ENCODE measurements at places on chromosomes 1 and 21. TPM values are rescaled to one million over a fixed set of nuclear protein-coding genes. Genes with fewer than 3 reads are reported as not detected.

Gene NCAM2
- total RNA-seq: 2.3 TPM

Gene C1orf141
- total RNA-seq: not detected

Gene CEPT1
- 15.1 TPM for total RNA-seq

Gene AMY1C
- total RNA-seq: not detected

DNA sequence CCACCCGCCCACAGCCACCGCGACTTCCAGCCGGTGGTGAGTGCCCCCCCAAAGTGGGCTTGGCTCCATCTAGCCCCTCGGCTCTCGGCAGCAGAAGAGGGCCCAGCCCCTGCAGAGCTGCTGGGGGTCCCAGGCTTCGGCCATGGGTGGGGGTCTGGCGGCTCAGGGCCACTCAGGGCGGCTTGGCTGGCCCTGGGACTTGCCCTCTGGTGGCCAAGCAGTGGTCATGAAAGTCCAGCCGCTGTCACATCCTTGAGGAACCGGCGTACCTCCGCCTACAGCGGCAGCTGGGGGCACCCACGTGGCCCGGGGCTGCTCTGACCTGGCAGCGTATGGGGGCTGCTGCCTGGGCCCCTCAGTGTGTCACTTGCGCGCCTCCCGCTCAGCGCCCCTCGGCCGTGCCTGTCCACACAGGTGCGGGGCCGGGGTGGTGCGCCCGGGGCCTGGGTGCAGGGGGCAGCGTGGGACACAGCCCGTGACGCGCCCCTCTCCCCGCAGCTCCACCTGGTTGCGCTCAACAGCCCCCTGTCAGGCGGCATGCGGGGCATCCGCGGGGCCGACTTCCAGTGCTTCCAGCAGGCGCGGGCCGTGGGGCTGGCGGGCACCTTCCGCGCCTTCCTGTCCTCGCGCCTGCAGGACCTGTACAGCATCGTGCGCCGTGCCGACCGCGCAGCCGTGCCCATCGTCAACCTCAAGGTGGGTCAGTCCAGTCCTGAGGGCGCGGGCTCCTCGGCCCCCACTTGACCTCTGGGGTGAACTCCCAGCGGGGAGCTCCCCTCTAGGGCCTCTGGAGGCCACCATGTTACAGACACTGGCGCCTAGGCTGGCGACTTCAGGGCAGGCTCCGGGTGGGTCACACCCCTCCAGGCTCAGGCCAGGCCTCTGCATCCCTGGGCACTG is 32.4 kb downstream of the SLC19A1 start:
- DNase-seq: no peak

GRCh38 chr1:17690906-17691634 is 64.1 kb upstream of the ACTL8 start:
- DNase-seq: no peak

DNA sequence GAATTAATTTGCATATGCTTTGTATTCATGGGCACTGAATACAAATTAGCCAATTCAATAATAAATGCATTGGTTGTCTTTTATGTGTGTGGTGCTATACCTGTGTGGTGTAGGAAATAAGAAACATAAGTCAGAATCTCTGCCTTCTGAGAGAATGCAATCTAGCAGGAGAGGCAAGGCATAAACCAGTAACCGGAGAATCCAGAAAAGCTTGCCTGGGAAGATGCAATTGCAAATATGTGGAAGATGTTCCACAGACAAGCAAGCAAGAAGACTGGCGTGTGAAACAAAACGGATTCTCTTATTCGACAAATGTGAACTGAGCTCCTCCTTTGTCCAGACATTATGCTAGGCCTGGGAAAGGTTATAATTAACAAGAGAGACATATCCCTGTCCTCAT is 134.3 kb downstream of the NR5A2 start:
- DNase-seq: no peak

DNA sequence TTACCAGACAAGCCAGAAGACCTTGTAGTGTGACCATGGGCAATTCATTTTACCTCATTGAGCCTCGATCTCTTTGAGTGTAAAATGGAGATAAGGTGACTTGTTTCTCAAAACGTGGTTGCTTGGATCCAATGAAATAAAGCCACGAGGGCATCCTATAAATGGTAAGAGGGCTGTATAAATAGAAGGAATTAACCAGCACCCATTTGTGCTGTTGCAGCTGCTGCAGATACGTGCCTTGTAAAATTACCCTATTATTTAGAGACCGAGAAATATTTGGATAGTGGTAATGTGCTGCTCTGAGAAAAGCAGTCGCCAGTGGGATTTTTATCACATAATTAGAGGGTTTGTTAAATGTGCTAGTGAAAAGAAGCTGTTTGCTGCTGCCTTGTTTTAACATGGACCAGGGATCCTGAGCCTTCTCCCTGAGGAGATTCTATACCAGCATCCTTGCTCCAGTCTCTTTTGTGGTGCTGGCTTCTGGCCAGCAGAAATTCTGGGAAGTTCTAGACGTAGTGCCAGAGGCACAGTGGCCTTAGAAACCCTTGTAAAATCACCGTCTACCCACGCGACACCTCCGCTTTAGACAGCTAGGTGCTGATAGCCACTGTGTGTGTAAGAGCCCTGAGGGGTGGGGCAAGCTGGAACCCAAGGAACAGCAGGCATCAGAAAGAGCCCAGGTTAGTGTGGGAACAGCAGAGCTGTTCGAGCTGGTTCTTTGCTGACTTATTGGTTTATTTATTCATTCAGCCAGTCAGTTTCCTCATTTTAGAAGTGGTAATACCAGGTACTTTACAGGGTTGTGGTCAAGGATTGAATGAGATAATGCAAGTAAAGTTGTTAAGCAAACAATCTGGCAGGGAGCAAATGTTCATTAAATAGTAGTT is 137.5 kb downstream of the NOS1AP start:
- no peak for DNase-seq

DNA sequence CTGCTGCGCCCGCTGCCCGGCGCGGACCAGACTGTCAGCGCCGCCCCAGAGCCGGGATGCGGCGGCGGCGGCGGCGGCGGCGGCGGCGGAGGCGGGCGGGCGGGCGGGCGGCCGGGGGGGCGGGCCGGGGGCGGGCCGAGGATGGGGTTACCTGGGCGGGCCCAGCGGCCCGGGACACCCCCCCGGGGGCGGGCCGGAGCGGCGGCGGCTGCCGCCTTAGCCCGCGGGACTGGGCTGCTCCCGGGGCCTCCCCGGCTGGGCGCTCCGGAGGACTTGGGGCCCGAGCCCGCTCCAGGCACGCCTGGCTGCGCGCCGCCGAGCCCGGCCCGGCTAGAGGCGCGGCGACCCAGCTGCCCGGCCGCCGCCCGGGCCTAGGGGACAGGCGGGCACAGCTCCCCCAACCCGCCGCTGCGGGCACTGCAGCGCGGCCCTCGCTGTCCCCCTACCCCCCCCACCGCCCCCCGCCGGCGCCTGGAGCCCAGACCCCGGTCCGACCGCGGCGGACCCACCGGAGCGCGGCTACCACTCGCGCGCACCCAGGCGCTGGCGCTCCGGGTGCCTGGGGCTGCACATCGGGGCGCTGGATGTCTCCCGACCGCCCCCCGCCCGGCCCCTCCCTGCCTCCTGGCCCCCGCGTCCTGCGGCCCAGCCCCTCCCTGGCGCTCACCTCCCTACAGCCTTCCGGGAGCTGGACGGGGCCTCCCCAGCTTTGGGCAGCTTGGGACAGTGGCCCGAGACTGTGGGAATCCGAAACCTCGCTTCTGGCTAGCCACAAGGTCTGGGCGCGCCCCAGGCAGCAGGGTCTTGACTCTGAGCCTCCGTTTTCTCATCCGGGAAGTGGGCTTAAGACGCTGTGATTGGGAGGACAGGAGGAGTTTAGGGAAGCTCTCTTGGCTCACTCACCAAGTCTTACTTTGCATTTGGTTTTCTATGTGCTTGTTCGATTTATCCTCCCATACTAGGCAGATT is at the start of gene WNT4:
WNT4 (minus strand) TSS at position 33 of the 969 bp plus-strand sequence. CDS start 175 bp downstream, outside the sequence.
- DNase-seq: peak; percentile 18

DNA sequence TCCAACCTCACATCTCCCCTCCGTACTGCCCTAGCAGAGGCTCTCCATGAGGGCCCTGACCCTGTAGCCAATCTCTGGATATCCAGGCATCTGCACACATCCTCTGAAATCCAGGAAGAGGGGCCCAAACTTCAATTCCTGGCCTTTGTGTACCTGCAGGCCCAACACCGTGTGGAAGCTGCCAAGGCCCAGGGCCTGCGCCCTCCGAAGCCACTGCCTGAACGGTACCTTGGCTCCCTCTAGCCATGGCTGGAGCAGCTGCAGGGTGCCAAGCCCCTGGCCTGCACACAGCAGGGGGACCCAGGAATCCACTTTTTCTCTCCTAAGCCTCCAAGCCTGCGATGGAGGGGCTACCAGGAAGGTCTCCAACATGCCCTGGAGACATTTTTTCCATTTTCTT is 84.2 kb downstream of the PTGER3 start:
- no peak for DNase-seq

GRCh38 chr1:39987869-39988268 is 32.9 kb downstream of the MFSD2A start:
- no peak for DNase-seq

DNA sequence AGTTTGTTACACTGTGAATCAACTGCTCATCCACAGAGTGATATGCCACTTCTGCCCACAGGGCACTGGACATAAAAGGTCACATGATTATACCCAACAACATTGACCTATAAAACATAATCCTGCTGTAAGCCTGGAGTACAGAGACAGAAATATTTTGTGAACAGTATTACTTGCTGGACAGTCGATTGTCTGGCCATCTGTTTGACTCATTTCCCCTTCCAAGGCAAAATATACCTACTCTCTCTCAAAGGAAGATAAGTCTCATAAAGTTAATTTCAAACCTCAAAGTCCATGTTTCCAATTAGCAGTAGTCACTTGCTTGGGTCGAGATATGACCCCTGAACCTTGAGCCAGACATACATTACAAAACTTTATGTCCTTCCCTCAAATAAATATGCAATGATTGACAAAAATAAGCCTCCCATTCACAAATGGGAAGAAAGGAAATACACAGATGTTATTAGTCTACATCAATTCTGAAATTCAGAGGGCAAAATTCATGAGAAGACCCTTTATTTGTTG is 39.3 kb upstream of the RGS18 start:
- no peak for DNase-seq

- no peak for DNase-seq
Observed at GRCh38 chr1:207904391-207904790, 6.5 kb downstream of the CD34 start.

DNA sequence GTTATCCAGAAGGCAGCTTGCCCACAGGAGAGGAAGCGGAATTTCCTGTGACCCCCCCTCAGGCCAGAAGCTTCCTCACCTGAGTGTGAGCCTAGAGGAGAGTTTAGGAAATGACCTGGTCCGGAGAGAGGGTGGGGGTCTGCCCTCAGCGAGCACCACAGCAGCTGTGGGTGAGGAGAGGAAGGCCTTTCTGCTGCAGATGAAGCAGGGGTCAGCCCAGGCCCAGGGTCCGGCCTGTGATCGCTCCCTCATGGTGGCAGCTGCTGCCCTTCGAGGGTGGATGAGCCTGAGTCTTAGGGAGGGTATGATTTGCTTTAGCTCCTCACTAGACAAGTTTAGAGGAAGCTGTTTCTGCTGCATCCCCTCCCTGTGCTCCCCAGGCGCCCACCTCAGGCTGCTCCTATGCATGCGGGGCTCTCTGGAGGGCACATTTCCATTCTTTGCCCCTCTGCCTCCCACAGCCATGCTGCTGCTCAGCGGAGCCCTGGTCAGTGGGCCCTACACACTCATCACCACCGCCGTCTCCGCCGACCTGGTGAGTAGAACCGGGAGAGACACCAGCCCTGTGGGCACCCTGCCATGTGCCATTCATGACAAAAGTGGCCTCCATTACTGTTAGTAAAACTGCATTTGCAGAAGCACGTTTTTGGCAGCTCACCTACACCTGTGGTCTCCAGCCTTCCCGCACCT is 53.0 kb downstream of the SLC37A1 start:
- DNase-seq: no peak

DNA sequence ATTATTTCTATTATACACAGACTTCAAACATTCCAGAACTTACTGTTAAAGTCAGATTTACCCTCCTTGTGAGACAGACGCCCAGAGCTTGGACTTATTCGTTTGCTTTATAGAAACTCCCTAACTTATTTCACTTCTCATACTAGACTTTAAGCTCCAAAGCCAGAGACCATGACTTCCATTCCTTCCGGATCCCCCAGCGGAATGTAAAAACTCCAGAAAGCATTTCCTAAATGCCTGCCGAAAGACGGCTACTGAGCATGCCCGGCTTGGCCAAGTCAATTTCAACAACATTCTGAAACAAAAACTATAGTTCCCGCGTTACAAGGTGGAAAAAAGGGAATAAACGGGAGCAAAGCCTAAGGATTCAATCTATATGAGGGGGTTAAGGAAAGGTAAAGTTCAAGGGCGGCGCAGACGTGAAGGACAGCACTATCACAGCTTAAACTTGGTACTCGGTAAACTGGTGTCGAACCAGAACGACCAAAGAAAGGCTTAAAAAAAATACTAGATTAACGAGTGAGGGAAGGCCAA is 1.1 kb downstream of the USP48 start:
- DNase-seq: peak; percentile 46

Measured in Caki2 (cell line).